NCI-H526 (cell line): ENCODE measurements at places on chromosomes 1 and 21.

- no peak for DNase-seq
These were observed 5.0 kb upstream of the OR2T8 start for GRCh38 chr1:247914941-247915662.

DNA sequence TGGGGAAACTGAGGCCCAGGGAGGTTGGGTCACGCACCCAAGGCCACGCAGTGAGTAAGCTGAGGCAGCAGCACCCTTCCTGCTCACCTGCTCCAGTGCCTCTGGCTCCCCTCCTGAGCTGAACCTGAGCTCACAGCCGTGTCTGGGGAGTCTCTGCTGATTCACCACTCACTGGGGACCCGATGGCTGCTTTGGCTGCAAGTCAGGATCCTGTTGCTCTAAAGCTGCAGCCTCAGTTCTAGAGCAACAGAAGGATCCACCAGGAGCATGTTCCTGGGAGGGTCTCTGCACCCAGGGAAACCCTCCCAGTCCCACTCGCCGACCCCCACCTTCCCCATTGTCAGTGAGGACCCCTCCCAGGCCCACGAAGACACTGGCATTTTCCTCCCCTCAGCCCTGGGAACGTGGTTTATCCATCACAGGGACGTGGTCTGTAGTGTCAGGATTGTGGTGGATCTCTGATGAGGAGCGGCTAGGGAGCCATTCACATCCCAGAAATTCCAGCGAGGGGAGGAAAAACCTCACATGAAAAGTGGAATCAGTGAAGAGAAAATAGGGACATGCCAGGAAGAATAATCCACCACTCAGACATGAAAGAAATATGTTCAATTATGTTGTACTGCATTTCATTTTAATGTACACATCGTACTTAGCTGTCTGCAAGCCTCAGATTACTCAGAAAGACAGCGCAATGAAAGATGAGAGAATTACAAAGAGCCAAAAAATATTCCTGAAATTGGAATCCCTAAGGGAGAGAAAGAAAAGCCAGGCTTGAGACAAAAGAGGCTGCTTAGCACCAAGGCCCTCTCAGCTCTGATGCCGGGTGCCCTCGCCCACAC lies 447.2 kb downstream of the MATN1 start:
- DNase-seq: no peak

DNA sequence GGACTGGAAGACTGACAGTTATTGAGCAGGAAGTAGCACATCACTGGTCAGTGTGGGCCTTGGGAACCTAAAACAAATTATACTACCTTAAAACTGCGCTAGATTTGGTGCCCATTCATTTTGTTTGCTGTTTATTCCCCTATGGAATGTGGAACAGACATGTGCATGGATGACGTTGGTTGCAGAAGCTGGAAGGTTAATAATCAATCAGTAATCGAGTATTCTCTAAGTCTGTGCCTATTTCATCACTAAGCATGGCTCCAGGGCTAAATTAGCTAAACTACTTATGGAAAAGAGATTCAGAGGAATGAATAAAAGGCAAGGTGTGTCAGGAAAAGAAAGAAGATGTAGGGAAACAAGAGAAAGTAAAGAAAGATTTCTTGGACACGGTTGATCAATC lies 33.5 kb upstream of the DPT start:
- DNase-seq: no peak

GRCh38 chr1:246104927-246105326 lies 402.2 kb downstream of the SMYD3 start:
- no peak for DNase-seq

- peak; percentile 70 for DNase-seq
These were observed 255.5 kb upstream of the SGIP1 start for GRCh38 chr1:66278260-66279021.

- no peak for DNase-seq
These were observed 5.7 kb downstream of the ST6GALNAC5 start for GRCh38 chr1:76872944-76873343.

DNA sequence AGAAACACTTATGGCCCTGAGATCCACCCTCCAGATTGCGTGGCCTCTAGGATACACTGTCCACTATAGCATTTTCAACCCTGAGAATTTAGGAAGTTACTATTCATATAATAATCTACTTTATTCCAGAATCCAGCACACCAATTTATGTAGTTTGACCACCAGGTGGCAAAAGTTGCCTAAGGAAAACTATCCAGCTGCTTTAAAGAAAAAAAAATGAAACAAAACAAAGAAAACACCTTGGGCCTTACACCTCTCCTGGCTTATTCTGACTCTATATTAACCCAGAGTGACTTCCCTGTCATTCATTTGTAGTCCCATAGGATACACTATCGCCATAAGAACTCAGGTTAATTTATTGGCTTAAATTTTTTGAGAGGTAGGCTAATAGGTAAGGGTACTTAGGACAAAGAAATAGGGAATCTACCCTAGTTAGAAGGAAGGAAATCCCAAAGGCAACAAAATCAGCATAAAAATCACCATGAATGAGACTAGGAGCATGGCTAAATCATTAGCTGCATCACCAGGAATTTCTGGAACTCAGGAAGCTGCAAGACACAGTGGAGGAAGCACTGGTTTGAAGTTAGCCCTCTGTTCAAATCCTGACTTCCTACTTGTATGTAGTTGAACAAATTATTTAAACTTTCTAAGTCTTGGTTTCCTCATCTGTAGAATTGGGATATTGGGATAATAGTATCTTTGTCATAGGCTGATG lies 107.5 kb downstream of the SPAG17 start:
- DNase-seq: no peak

GRCh38 chr1:197924516-197925123 lies 7.4 kb downstream of the LHX9 start:
- peak; percentile 6 for DNase-seq

DNA sequence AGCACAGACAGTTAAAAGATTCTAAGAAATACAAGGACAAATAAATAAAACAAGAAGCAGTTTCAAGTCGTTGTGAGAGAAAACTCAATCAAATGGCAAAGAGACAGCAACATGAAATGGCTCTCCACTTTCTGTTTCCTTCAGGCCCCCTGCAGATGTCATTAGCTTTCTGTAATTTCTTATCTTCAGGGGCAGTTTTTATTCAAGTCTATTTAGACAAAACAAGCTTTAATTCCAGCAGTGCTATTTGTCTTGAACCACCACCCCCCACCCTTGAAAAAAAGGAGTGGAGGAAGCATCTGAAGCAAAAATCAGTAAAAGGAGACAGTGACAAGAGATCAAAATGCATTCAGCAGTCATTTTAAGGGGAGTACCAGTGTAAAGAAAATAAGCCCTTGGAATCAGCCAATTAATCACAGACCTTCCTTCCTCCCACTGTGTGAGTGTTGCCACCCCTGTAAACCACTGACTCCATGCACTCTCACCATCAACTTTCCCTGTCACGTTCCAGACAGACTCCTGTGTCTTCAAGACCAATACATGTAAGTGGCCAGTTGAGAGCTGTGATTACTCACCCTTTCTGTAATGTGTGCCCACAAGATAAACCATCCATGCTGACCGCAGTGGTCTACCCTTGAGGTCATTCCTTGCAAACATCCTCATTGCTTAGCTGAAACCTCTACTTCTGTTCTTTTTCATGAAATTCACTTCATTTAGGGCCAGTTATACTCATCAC lies 136.1 kb upstream of the HOOK1 start:
- no peak for DNase-seq

DNA sequence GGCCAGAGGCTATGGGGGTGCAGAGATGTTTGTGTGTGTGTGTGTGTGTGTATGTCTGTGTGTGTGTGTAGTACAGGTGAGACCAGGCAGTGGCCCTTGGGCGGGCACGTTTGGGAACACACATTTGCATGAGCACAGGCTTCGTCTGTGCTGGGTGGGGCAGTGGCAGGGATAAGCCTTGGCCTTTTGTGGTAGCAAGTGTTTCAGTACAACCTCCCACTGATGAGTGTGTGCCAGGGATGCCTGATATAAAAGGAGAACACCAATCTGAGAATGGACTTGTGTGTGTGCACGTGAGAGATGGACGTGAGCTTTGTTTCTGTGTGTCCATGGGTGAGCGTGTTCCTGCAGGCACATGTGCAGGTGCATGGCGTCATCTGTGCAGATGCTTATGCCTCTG lies 3.0 kb downstream of the NTRK1 start:
- peak; percentile 79 for DNase-seq

DNA sequence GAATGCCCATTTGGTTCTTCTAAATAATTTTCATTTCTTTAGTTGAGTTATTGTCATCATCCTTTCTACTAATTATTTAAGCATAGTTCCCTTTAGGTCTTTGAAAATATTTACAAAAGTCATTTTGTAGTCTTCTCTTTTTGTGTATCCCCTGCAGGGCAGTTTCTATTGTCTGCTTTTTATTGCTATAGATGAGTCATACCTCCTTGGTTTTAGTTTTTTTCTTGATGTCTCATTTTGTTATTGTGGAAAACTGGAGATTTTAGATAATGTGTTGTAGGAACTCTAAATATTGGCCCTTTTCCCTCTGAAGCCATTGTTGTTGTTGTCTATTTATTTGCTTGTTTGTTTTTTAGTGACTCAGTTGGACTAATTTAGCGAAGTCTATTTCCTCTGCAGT lies 387.9 kb downstream of the NUF2 start:
- no peak for DNase-seq

- DNase-seq: no peak
These were observed 96.2 kb downstream of the LAMC2 start for GRCh38 chr1:183282101-183282855.

GRCh38 chr1:39266269-39266668 lies 61.8 kb downstream of the MACF1 start:
- no peak for DNase-seq

- peak; percentile 20 for DNase-seq
These were observed 21.8 kb downstream of the ENAH start for GRCh38 chr1:225631021-225631663.

GRCh38 chr21:40049931-40050290 lies 182.7 kb downstream of the PCP4 start:
- DNase-seq: no peak

GRCh38 chr1:204418174-204419063 lies 6.8 kb upstream of the PPP1R15B start:
- no peak for DNase-seq

- DNase-seq: no peak
These were observed 31.4 kb downstream of the IQGAP3 start for GRCh38 chr1:156540955-156541354.

- DNase-seq: no peak
These were observed 417.2 kb downstream of the PCP4 start for GRCh38 chr21:40284409-40284808.

- DNase-seq: peak; percentile 18
These were observed 80.6 kb upstream of the LAMC2 start for GRCh38 chr1:183105449-183105848.

GRCh38 chr1:222138095-222138494 lies 396.2 kb upstream of the DUSP10 start:
- no peak for DNase-seq

GRCh38 chr1:29444081-29444715 lies 207.9 kb downstream of the PTPRU start:
- no peak for DNase-seq

DNA sequence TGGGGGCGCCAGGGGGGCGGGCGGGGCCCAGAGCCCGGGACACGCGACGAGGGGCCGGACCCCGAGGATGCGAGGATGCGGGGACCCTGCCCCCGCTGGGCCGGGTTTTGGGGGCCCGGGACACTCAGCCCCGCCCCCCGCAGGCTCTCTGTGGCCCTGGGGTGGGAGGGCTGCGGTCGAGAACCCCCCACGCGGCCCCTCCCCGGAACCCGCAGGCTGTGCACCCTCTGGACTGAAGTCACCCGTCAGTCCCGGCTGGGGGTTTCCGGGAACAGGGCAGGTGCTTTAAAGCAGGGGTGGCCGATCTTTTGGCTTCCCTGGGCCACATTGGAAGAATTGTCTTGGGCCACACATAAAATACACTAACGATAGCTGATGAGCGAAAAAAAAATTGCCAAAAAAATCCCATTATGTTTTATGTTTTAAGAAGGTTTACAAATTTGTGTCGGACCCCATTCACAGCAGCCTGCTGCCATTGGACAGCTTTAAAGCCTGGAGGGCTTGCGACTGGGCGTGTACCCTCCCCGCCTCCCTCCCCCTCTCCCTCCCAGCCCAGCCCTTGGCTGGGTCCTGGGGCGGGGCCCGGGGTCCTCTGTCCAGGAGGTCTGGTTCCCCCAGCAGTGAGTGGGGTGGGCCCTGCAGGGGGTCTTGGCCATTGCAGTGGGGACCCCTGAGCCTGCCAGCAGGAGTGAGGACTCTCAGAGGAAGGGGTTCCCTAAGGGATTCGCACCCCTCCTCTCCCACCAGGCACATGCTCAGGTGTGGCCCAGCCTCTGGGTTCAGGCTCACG lies 21.6 kb upstream of the C1orf159 start:
- DNase-seq: peak; percentile 62

DNA sequence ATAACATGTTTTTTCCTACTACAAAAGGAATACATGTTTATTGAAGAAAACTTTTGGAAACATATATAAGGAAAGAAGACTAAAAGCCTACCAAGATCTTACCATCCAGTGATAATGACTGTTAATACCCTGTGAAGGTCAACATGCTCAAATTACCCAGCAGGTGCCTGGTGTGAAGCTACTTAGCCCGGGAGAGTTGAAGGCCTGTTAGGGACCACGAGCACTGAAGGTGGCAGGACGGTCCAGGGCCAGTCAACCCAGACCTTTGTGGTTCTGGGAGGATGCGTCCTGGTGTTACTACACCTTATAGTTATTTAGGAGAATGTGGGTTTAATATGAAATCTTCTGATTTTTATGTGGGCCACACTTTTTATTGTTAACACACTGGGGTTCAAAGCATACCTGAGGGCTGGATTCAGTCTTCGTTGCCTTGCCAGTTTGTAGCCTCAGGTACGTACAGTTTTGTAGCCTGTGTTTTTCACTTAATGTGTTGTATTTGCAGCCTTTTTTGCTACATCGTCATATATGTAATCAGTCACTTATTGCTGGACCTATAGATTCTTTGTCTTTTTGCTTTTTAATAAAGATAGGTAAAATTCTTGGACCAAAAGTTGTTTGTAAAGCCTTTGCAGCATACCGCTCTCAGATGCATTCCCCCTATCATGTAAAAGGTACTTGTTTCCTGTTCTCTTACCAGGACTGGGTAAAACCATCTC lies 9.8 kb downstream of the ITSN1 start:
- peak; percentile 18 for DNase-seq

DNA sequence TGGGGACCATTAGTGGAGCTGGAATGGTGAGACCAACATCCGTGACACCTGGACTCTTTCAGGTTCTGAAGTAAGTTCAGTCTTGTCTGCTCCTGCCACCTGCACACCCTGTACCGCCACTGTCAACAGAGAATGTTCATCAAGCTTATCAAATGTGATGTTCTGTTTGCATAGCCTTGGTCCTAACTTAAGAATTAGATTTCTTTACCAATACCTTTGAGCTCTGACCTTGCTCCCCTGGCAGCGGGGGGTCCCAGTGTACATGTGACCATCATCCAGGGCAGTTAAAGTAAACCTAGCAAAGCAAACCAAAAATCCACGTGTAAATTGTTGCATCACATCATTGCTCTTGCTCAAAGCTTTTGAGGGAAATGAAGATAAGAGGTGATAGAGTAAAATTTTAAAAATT lies 14.5 kb downstream of the SLC25A33 start:
- no peak for DNase-seq

DNA sequence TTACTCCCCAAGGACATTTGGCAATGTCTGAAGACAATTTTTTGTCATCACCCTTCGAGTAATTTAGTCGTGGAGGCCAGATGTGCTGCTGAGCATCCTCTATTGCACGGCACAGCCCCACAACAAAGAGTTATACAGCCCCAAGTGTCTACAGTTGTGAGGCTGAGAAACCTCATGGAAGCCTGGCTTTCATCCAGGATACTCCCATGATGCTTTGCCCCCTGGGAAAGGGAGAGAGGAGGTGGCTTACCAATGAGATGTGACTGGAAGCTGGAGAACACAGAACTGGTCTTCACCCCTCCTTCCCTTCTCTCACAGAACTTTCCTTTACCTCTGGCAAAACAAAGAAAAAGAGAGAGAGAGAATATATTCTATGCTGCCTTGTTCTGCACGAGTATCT lies 150.9 kb upstream of the VAMP3 start:
- no peak for DNase-seq
